ENCODE measurements at places on chromosomes 4 and X.

GRCh38 chr4:2292646-2293108 is 30.8 kb upstream of the MXD4 start:
- no peak for DNase-seq

DNA sequence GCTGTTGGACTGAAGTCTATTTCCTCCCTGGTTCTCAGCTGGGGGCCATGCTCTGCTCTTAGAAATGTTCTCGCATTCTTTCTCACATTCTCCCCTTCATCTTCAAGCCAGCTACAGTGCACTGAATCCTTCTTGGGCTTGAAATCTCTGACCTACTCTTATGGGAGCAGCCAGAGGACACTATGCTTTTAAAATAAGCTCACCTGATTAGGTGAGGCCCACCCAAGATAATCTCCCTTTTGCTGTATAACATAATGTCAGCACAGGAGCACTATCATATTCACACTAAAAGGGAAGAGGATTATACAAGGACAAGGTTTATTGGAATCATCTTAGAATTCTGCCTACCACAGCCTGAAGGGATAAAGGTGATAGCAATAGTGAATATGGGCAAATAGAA is 146.3 kb downstream of the ZNF674 start:
- DNase-seq, result no peak

GRCh38 chr4:144374065-144374464 is 233.5 kb upstream of the GYPA start:
- DNase-seq, result no peak

DNA sequence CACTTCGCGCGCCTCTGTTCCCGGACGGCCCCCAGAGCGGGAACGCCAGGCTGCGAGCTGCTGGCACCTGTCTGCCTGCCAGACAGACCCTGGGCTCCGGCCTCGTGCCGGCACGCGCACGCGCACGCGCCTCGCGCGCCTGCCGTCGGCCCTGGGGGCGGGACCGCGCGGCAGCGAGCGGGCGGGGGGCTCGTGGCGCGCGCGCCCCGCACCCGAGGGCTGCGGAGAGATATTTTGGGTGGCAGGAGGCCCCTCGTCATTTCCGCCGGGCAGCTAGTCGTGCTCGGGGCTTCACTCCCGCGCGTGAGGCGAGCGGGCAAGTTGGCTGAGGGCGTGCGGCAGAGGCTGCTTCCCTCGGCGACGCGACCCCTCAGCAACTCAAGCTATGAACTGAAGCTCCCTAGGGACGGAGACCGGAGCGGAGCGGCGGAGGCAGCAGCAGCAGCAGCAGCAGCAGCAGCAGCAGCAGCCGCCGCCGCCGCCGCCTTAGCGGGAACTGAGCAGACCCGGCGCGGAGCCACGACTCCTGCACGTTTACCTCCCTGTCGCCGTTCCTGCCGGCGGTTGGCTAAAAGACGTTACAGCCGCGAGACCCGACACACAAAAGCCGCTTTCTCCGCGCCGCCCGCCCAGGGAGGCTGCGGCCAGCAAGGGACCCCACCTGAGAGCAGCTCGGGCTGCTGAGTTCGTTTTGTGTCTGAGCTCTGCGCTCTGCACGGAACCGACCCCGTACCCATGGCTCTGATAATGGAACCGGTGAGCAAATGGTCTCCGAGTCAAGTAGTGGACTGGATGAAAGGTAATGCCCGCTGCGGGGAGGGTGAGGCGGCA is at the start of gene CNKSR2:
TSS of gene CNKSR2 (plus strand) at position 256 of the 831 bp plus-strand sequence. CDS start at position 736, 480 bp downstream.
- peak; percentile 69 for DNase-seq

GRCh38 chr4:158666892-158667291 is 4.8 kb downstream of the C4orf46 start:
- no peak for DNase-seq

DNA sequence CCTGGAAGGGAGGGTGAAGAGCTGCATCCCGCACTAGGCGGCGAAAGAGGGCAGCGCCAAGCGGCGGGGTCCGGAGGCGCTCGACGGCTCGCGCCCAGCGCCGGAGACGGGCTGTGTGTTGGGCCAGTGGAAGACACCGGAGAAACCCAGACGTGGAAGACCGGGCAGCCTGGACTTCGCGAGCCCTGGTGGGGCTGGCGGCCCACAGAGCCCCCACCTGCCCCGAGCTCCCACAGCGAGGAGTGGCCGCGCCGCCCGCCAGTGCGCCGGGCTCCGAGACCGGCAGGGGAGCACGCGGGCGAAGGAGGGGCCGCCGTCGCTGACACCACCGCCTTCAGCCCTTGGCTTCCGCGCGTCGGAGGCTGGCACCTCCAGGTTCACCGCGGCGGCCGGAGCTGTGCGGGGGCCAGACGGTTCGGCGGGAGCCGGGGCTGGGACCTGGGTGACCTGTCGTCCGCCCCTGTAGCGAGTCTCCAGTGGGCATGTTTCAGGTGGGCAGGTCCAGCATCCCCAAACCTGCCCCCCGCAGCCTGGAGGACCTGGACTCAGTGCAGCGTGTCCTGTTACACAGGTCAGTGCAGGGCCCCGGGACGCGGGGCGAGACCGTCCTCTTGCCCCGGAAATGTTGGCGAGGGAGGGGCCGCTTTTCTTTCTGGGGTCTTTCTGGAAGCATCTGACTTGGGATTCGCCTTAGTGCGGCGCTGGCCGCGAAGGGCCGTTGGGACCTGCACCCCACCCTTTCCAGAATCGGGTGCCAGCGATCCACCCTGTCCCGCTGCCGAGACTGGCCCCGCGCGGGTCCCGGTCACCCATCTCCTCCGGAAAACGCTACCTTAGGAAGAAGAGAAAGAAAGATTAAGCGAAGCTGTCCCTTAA is 9.6 kb upstream of the INTU start:
- DNase-seq, result no peak

DNA sequence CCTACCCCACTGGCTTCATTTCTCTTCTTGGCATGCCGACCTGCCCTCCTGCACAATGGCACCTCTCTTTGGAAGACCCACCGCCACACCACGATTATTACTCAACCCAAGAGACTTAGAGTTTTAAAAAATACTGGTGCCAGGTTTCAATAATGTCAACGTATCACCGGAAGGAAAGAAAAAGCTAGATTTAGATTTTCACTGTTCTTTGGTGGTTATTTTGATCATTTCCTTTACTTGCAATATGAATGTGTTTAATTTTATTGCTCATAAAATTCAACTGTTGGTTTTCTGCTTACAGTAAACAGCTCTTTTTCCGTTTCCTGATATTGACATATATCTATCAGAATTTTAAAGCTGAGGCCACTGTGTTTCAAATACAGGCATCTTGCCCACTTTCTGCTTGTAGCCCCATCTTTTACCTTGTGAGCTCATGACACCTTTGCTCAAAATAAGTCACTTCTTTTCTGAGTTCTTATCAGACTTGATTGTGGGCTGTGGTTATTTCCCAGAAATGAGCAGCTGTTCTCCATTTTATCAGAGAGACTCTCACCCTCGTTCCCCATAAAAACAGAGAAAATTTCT is 439.1 kb downstream of the INPP4B start:
- DNase-seq, result no peak

- DNase-seq, result no peak
Measured at GRCh38 chrX:20547611-20548051, 280.9 kb upstream of the RPS6KA3 start.

GRCh38 chr4:36386691-36387090 is 105.3 kb downstream of the DTHD1 start:
- DNase-seq, result no peak

- DNase-seq, result peak; percentile 44
Measured at GRCh38 chrX:153554519-153555167, 37.2 kb downstream of the ATP2B3 start.

DNA sequence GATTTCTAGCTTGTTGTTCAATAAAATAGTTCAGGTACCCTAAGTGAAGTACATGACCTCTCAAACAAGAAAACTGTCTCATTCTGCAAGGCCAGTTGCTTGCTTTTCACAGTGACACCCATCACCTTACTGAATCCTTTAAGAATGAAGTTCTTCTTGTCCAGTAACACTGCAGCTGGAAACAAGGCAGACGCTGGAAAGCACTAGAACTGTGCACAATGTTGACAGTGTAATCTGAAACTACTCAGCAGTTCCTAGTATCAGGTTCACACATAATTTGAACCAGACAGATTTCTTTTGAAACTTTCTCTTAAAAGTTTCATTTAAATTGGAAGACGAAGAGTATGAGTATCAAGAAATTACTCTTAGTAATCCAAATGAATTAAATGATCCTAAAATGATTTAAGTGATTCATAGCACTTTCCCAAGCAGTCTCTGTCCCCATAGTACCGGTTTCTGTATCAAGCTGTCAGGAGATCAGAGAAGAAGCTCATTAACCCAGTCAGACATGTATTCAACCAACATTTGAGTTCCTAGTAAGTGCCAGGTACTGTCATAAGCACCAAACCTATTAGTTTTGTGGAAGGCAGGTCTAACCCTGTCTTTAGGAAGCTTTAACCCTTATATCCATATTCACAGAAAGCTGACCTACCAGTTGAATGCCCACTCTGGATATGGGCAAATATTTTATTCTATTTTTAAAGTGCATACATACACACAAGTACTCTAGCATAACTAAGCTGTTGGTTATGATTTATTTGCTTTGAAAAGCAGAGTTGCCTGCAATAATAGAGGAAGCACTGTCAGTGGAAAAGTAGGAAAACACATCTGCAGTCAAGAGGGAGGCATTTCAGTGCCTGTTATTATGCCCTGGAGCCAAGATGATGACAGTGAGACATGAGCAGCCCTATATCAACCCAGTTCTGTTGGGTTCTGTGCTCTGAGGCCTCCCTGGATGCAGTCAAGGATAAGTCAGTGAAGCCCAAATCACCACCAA is 63.6 kb downstream of the PALLD start:
- no peak for DNase-seq

DNA sequence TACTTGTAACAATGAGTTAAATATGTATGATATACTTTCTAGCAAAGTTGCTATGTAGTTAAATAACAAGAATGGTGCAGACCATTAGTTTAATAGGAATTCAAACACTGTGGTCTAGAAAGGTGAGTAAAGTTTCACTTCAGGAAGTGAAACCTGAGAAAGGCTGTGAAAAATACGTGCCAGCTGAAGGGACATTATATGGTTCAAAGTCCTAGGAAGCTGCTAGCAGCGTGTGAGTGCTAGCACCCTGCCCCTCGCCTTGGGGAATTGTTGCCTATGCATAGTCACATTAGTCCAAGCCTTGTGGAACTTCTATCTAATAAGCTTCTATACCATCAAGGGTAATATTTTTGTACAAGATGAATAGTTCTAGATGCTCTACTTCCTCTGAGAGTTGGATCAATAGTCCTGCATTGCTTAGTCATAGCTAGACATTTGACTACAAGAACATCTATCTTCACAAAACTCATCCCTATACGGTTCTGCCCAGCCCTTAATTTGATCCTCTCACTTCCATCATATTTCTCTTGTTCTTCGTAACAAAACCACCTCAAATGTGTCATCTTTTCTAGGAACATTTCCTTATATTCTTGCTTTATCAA is 45.8 kb upstream of the ARSJ start:
- DNase-seq, result no peak

- DNase-seq, result no peak
Measured at GRCh38 chr4:48898733-48899431, 7.7 kb downstream of the OCIAD2 start.

DNA sequence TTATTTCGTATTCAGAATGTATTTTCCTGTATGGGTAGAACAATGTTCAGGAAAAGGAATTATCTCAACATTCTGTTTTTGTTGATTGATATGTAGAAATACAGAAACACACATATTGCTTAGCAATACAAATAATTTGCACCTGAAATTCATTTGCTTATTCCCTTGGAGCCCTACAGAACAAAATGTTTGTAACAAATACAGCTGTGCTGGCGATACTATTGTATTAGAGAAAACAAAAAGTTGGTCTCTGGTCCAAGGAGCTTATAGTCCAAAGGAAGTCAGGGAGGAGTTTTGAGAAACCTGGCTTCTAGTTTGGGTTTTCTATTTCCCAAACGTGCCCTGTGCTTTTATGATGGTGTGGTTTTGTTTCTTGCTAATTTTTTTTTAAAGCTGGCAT is 37.8 kb upstream of the CAPN6 start:
- no peak for DNase-seq

DNA sequence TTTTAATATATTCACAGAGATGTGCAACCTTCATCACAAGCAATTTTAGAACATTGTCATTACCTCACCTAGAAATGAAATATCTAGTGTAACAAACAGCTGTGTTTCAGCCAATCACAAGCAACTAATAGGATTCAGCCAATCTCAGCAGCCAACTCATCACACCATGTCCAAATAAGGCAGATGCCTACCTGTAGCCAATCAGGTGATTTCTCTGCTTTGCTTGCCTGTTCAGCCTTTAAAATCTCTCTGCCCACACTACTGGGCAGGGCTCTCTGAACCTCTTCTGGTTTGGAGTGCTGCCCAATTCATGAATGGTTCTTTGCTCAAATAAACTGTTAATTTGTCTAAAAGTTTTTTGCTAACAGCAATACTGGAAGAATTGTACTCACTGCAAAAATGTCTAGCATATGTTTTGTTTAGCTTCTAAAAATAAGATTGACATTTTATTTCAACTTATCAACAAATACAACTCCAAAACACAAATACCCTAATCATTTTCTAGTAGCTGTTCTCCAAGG is 52.4 kb upstream of the IGFBP7 start:
- DNase-seq, result no peak

- DNase-seq, result no peak
Measured at GRCh38 chr4:125168531-125168930, 146.2 kb upstream of the FAT4 start.

DNA sequence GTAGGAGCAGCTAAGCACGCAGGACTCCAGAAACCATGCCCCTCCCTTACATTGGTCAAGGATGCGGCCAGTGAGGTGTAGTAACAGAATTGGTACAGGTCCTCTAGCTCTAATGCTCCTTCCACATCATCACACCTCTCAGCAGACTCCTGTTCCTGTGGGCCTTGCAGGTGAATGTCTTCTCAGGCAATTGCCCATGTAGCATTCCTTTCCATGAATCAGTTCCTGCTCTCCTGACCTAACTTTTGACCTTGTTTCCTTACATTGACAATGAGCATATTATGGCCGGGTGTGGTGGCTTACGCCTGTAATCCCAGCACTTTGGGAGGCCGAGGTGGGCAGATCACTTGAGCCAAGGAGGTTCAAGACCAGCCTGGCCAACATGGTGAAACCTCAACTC is 31.3 kb downstream of the MAP7D3 start:
- no peak for DNase-seq

DNA sequence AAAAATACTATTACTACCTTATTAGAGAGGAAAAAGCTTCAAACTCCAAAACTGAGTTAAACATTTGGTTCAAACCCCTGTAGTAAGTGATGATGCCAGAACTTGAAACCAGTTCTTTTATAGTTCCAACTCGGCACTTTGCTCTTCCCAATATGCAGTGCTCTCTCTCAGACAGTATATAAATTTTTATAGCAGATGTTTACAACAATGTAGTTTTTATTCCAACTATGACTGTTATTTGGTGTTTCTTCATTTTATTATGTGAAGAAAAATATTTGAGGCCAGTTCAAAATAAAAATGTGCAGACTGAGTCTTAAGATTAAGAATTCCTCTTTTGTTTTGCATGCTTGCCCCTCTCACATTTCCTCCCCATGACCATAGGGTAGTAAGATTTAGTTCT is 2.9 kb upstream of the PPP4R3C start:
- no peak for DNase-seq

DNA sequence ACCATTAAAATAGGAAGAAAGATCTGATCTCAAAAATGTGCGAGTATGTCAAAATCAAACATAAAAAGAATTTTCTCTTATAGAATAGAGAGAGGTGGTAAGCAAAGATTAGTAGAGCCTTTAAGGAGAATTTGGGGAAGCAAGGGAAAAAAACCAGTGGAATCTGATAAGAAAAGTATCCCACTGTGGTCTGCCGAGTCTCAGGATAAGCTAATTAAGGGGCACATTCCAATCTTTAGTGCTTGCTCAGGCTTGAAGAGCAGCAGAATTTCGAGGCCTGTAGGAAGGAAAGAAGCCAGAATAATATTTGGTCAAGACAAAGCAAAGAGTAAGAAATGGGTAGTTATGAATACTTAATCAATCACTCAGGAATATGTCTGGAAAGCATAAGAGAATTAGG is 13.0 kb downstream of the STATH start:
- DNase-seq, result no peak

Measured in activated T-cell treated with anti-CD3 and anti-CD28 coated beads for 48 hours (primary cell).